ENCODE measurements at places on chromosomes 12 and 14. TPM values are rescaled to one million over a fixed set of nuclear protein-coding genes. Genes with fewer than 3 reads are reported as not detected.

B3GNT4 gene
- not detected for total RNA-seq

CLEC12A gene
- not detected for total RNA-seq

KRT2 gene
- total RNA-seq = not detected

FZD10 gene
- total RNA-seq = not detected

RD3L gene
- total RNA-seq = not detected

RPL10L gene
- total RNA-seq = not detected

RND1 gene
- total RNA-seq = 0.98 TPM

KRT6B gene
- total RNA-seq = not detected

WNT1 gene
- not detected for total RNA-seq

ATXN3 gene
- total RNA-seq = 58.4 TPM

GPR84 gene
- not detected for total RNA-seq

CCDC197 gene
- total RNA-seq = not detected

KITLG gene
- 14.1 TPM for total RNA-seq

IL23A gene
- not detected for total RNA-seq

LAG3 gene
- 1.4 TPM for total RNA-seq

MIP gene
- not detected for total RNA-seq

BRI3BP gene
- total RNA-seq = 4.7 TPM

PTPRR gene
- total RNA-seq = not detected

CD163 gene
- total RNA-seq = 259 TPM

CLEC9A gene
- total RNA-seq = not detected

ERGIC2 gene
- total RNA-seq = 50.0 TPM

TMEM119 gene
- total RNA-seq = 9.9 TPM

SLC8B1 gene
- 44.7 TPM for total RNA-seq

OVCH1 gene
- 0.22 TPM for total RNA-seq

ACSM4 gene
- total RNA-seq = not detected

MSI1 gene
- total RNA-seq = not detected

CLEC2A gene
- total RNA-seq = not detected

TMCC3 gene
- 44.8 TPM for total RNA-seq

SERPINA3 gene
- 4.9 TPM for total RNA-seq

SSTR1 gene
- total RNA-seq = not detected

DNAI7 gene
- total RNA-seq = 0.44 TPM

HOXC11 gene
- not detected for total RNA-seq

KLRK1 gene
- 4.0 TPM for total RNA-seq

TAS2R19 gene
- 6.2 TPM for total RNA-seq

VRTN gene
- total RNA-seq = not detected

INHBE gene
- total RNA-seq = not detected

C1QL4 gene
- not detected for total RNA-seq

PPP1R36 gene
- total RNA-seq = 5.3 TPM

ALX1 gene
- not detected for total RNA-seq

MMP14 gene
- total RNA-seq = 240 TPM

SPTB gene
- total RNA-seq = 7.5 TPM

SDR9C7 gene
- total RNA-seq = not detected

TMEM132C gene
- total RNA-seq = 67.8 TPM

CRACR2A gene
- total RNA-seq = 6.8 TPM

FAM90A1 gene
- not detected for total RNA-seq

COPS7A gene
- total RNA-seq = 55.6 TPM

All from subcutaneous adipose tissue (tissue), 4 donors.